CD4-positive, alpha-beta memory T cell (primary cell): ENCODE measurements at places on chromosomes 4 and X.

- no peak for DNase-seq
Measured at GRCh38 chr4:48778431-48779094, 1.5 kb downstream of the FRYL start.

GRCh38 chr4:46937493-46937892 lies 28.4 kb upstream of the COX7B2 start:
- DNase-seq: no peak

DNA sequence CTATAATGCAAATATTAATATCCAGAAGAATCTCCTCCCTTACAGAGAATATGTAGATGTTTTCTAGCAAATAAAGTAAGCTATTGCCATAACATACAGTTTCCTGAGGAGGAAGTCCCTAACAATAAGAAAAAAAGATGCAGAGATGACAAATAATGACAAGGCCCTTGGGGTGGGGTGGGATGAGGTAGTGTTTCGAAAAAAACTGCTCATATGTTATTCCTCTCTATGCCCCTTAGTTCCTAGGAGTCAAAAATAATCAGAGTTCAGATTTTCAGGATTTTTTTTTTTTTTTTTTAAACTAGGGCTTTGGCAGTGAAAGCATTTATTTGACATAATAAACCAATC lies 99.0 kb downstream of the ZAR1 start:
- DNase-seq: no peak

GRCh38 chrX:344371-344901 lies 25.8 kb upstream of the GTPBP6 start:
- no peak for DNase-seq

- DNase-seq: no peak
Measured at GRCh38 chrX:121322159-121322558, 274.7 kb downstream of the GLUD2 start.

- no peak for DNase-seq
Measured at GRCh38 chrX:46618947-46619346, 45.4 kb downstream of the CHST7 start.

- DNase-seq: peak; percentile 23
Measured at GRCh38 chr4:47383829-47384427, 79.6 kb downstream of the COMMD8 start.

DNA sequence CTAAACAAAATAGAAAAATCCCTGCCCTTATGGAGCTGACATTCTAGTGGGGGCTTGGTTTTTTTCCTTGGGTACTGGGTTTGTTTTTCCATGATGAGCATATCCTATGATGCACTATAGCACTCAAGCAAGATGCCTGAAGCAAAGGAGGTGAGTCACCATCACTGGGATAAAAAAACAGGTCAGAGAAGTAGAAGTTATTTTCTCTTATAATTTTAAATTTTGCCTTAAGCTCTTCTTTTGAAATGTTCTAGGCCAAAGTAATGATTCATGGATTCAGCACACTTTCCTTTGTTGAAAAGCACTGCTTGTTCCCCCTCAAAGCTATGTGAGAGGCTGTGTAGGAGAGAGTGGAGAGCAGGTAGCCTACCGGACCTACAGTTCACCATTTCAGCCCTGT lies 15.2 kb upstream of the CXCL2 start:
- DNase-seq: no peak

- DNase-seq: no peak
Measured at GRCh38 chr4:90317785-90318184, 190.6 kb downstream of the CCSER1 start.

GRCh38 chr4:108559068-108559793 lies 61.1 kb upstream of the RPL34 start:
- DNase-seq: no peak

DNA sequence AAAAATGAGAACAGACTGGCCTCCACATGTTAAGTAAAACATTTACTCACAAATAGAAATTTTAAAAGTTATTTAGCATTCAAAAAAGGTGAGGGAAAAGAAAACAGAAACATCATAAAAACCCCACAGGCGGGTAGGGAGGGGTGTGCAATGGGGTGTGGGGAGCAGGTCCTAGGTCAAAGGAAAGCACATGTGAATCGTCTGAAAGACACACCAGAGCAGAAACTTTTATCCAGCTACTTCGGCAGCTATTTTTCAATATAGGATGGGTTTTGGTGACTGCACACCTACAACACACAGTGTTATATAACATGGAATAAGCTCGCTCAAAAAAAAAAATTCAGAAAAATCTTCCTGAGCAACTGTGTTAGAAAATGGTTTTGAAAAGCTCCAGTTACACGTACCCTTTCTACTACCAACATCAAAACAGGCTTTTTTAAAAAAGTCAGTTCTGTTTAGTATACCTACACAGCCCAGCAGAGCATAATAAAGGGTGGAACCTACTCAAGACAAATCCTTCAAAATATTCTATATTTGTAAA lies 1.6 kb downstream of the OTUD4 start:
- DNase-seq: peak; percentile 23

DNA sequence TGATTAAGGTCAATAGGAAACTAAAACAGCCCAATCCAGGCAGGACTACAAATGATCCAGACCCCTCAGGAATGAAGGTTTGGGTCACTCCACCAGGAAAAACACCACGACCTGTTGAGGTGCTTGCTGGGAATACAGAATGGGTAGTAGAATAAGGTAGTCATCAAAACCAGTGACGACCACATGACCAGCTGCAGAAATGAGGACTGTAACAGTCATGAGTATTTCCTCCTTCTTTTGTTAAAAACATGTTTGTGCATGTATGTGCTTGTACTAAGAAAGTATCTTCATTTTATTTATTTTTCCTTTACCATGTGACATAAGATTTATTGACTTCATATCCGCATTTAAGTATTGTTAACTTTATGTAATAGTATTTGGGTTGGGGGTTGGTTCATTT lies 603.5 kb upstream of the NR3C2 start:
- DNase-seq: no peak

- no peak for DNase-seq
Measured at GRCh38 chr4:74291471-74291870, 16.8 kb upstream of the EPGN start.

DNA sequence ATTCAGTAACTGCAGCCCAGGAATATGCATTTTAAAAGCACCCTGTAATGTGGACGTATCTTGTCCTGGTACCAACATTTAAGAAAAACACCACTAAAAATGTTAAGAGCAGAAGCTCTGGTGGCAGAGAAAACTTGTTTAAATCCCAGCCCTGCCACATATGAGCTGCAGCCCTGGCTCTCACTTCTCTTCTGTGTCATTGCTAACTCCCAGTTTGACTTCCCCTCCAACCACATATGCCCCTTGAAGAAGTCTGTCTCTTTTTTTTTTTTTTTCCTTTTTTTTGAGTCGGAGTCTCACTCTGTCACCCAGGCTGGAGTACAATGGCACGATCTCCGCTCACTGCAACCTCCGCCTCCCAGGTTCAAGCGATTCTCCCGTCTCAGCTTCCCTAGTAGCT lies 14.8 kb downstream of the LHFPL1 start:
- DNase-seq: no peak

- no peak for DNase-seq
Measured at GRCh38 chr4:89134775-89135319, 23.5 kb downstream of the TIGD2 start.

DNA sequence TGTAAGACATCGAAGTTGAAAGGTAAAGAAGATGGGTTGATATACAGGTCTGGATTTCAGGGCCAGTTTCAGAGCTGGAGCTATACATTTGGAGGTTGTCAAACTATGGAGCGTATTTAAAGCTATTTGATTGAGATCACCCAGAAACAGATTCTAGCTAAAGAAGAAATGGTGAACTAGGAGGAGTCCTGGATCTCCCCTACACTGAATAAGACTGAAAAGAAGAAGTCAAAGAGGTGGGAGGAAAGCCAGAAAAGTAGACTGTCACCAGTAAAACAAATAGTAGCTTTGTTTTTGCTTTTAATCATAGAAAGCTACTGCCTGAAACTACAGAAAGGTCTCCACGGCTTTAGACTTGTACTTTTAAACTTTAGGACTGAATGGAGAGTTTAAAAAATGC lies 5.0 kb upstream of the NDP start:
- no peak for DNase-seq
